ENCODE measurements at places on chromosomes 3 and 15.
A peak's percentile ranks its signal among the peaks of the same experiment; 100 is the strongest.

GRCh38 chr3:48656061-48656840 lies 6.4 kb downstream of the CELSR3 start:
- peak; percentile 88 for DNase-seq

- DNase-seq = no peak
Measured at GRCh38 chr3:104796556-104796955, 570.2 kb upstream of the ALCAM start.

DNA sequence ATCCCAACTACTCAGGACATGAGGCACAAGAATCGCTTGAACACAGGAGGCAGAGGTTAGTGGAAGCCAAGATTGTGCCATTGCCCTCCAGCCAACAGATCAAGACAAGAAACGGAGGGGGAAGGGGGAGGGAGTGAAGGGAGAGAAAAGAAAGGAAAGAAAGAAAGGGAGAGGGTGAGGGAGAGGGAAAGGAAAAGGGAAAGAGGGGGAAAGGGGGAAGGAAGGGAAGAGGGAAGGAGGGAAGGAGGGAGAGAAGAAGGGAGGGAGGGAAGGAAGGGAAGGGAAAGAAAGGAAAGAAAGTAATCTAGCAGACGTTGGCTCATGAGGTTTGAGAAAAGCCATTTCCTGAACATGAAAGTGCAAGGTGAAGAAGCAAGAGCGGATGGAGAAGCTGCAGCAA lies 53.1 kb upstream of the SETMAR start:
- DNase-seq = no peak

DNA sequence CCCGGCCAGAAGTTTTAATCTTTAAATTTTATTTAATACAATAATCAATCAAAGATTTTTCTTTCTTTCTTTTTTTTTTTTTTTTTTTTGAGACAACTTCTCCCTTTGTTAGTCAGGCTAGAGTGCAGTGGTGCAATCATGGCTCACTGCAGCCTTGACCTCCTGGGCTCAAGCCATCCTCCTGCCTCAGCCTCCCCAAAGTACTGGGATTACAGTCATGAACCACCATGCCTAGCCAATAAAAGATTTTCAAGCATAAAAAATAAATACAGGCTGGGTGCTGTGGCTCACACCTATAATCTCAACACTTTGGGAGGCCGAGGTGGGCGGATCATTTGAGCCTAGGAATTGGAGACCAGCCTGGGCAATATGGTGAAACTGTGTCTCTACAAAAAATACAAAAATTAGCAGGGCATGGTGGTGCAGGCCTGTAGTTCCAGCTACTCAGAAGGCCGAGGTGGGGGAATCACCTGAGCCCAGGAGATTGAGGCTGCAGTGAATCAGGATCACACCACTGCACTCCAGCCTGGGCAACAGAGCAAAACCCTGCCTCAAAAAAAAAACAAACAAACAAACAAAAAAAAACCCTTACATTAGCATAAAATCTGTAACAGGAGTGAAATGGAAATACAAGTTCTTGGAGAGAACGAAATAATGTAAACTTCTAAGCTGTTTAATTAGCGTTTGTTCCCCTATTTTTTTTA lies 29.1 kb upstream of the SRP14 start:
- no peak for DNase-seq

- no peak for DNase-seq
Measured at GRCh38 chr15:95018888-95019545, 787.7 kb downstream of the MCTP2 start.

DNA sequence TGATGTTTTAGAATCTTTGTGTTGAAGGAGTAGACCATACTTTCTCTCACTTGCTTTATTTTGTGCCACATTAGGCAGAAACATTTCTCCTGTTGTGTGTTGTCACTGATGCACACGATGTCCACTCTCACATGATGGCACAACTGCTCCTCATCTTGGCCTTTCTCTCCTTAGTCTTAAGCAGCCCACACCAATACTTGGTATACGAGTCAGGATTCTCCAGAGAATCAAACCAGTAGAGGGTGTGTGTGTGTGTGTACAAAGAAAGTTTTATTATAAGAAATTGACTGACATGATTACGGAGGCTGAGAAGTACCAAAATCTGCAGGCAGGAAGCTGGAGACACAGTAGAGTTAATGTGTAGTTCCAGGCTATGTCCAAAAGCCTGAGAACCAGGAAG lies 187.1 kb downstream of the ALCAM start:
- DNase-seq = no peak

DNA sequence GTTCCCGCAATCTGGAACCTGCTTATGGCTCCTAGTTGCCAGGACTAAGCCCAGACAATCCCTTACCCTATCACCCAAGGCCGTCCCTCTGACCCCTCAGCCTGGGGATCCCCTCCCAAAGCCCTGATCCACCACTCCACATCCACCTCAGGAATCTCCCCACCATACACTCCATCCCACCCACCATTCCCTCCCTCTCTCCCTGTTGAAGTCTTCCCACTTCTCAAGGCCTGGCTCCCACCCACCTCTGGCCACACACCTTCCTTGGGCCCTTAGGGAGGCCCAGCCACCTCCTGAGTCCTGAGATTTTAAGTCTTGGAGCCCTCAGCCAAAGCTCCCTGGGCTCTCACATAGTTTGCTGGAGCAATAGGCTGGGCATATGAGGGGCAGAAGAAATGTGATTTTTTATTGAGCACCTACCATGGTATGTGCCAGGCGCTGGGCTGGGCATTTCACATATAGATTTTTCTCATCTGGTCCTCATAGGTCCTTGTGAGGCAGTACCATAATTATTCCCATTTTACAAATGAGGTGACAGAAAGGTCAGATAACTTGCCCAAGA lies 48.1 kb downstream of the HCN4 start:
- DNase-seq = no peak

DNA sequence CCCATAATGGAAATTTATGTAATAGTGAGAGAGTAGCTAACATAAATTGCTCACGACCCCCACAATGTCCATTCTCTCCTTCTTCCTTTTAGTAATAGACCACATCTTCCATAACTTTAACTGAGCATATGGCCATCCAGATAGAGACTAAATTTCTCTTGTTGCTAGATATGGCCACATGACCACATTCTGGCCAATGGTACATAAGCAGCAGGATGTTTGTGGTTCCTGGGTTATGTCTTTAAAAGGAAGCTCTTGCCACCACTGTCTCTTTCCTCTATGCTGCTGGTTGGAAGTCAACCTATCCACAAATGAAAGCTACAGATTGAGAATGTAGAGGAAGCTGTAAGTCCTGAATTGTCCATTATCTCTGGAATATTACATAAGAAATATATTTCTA lies 59.7 kb upstream of the NPHP3 start:
- DNase-seq = no peak

GRCh38 chr15:84810073-84810840 lies 6.9 kb upstream of the ALPK3 start:
- DNase-seq = no peak

DNA sequence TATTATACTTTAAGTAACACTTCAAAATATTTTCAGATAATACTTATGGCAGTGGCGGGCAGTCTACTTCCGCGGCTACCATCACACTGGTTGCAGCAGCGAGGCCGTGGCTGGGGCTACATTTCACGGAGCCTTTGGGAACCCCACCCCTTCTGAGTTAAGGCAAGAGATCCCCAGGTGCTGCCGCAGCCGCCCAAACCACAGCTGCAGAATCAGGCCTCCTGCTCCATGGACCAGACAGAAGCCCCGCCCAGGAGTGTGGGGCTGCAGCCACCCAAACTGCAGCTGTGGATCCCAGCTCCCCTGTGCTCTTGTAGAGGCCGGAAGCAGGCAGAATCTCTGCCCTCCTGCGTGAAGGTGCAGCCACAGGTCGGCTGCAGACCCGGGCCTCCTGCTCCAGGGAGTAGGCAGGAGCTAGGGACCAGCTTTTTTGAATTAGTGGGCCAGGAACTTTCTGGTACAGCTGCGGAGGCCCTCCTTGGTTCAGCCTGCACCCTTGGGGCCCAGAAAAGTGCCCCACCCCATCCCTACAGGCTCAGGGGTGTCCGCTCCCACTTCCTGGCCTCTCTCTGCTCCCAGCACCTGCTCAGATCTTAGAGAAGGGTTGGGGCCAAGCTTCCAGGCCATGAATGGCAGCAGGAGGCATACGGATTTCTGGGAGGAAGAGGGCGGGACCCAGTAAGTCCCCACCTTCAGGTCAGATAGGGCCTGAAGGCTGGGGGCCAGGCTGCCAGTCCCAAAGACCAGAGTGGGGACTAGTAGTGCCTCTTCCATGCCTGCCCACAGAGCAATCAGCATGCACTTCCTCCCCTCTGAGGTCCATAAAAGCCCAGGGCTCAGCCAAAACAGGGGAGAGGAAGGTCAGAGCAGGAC lies 1188.8 kb upstream of the CADM2 start:
- DNase-seq = no peak

DNA sequence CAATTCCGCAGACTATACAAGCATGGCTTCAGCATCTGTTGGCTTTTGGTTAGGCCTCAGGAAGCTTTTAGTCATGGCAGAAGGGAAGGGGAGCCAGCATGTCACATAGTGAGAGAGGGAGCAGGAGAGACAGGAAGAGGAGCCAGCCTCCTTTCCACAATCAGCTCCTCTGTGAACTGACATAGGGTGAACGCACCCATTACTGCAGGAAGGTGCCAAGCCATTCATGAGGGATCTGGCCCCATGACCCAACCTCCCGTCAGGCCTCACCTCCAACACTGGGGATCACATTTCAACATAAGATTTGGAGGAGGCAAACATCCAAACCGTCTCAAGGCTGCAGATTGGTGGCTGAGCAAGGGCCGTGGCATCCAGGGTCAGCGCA lies 106.3 kb downstream of the LRRK1 start:
- DNase-seq = no peak

GRCh38 chr3:69174871-69175737 lies 52.7 kb upstream of the LMOD3 start:
- no peak for DNase-seq

DNA sequence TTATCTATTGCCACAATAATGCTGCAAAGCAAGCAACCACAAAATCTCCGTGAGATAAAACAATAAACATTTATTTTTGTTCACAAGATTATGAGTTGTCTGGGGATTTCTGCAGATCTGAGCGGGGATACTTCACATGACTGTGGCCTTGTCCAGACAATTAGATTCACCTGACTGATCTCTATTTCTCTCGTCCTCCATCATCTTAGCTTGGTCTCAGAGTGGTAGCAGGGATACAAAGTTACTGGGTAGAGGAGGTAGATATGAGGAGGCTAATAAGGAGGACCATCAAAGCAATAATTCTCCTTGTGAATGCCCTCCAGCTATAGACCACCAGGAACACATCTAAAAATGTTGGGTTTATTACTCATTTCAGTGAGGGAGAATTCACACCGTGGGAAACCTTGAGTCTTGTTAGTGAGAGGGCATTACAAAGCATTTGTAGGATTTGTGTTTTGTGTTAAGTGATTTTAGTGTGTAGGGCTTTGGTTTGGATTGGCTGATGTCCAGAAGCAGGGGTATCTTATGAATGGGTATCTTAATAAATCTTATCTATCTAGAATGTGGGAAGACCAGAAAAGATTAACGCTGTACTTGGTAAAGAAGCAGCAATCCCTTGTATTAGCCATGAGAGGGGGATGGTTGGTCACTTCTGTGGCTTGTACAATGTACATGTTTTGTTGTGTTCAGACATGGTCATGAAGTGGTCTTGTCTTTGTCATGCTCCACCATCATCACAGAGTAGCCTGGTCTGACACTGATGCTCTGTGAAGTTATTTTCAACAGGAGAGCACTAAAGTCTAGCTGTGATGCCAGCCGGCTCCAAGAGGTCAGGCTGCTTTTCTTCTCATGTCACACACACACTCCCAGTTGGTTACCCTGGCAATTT lies 287.6 kb upstream of the STT3B start:
- no peak for DNase-seq

- DNase-seq = no peak
Measured at GRCh38 chr3:127738192-127738840, 65.6 kb downstream of the ABTB1 start.

DNA sequence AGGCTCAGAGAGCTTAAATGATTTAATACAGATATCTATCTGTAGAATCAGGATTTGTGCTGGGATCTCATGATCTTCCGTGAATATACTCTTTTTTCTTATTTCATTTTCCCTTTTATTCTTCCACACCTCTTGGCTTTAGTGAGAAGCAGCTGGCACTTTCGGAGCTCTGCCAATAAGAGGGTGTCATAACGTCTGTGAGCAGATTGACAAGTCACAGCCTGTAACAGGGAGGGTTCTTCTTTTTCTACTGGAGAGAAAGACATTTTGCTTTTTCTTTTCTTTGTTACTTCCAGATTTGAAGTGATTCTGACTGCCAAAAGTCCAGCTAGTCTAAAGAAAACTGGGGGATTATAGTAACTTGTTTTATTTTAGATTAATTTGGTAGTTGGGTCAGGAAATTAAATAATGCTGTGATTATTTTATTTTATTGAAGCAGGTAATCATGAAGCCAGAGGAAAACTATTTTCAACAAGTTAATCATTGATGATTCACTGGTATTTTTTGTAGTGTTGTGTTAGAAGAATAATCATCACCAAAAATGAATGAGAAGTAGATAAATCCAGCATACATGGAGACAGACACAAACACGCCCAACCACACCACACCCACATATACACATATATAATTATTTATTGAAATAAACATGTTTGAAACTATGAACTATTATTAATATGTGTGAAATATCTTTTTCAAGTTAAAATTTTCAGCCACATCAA lies 69.8 kb downstream of the TNFAIP8L3 start:
- no peak for DNase-seq

DNA sequence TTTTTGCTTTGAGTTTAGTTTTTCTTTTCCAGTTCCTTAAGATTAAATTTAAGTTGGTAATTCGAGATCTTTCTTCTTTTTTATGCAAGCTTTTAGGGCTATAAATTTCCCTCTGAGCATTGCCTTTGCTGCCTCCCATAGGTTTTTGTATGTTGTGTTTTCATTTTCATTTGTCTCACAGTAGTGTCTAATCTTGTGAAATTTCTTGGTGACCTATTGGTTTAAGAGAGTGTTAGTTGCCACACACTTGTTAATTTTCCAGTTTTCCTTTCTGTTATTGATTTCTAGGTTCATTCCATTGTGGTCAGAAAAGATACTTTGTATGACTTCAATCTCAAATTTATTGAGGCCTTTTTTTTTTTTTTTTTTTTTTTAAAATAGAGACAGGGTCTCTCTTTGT lies 18.3 kb upstream of the IL20RB start:
- no peak for DNase-seq

DNA sequence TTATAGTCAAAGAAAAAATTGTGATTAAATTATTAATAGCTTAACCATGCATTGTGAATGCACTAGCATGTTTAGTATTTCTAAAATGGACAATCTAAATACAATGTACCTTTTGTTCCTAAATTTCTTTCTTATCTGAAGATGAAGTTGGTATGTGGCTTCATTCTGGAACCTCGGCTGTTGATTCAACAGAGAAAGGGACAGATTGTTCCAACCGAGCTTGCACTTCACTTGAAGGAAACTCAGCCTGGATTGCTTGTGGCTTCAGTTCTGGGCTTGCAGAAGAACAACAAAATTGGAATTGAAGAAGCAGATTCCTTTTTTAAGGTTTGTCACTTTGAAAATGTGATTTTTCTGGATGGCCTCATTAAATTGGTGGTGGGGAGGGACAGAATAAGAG lies 32.6 kb downstream of the HPS3 start:
- DNase-seq = no peak

GRCh38 chr15:89168316-89168833 lies 53.0 kb downstream of the RLBP1 start:
- DNase-seq = no peak

All from activated naive CD4-positive, alpha-beta T cell treated with anti-CD3 and anti-CD28 coated beads, Interleukin-2, amount 50 U/mL, for 72 hours (primary cell).